Ecto neural progenitor cell (in vitro differentiated cells): ENCODE measurements at places on chromosomes 13 and 19.

- DNase-seq = no peak
Observed at GRCh38 chr13:91667486-91667885, 269.1 kb downstream of the GPC5 start.

DNA sequence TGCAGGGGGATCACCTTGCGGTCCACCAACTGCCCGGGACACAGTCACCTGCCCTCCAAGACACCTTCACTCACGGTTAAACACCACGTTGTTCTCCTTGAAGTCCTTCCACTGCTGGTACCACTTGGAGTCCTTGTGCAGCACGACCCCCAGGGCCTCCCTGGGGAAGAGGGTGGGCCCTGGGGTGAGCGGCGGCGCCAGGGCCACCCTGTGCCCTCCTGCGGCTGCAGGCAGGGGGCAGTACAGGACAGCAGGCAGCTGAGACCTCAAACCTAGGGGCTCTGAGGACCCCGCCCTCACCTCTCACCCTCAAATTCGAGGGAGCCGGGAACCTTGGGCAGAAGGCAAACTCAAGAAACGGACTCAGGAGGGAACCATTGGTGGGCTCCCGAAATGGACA, 7.5 kb upstream of the CTXN1 start:
- DNase-seq = no peak

- no peak for DNase-seq
Observed at GRCh38 chr19:58381460-58382212, 806 bp upstream of the ZNF837 start.

DNA sequence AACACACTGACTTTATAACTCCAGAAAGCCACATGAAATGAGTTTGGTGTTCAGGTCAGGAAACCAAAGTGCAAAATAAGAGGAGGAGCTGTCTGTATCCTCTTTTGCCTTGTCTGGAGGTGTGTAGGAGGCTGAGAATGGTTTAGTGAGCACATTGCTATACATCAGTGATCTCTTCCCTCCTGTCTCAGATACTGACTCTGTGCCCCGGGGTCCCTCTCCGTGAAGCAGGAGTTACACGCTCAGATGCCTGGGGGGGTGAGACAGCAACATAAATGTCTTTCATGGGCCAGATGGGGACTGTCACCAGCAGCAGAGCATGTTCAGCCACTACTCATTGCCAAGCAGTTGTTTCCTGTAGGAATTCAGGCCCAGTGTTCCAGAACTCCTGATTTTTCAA, 285.4 kb downstream of the ATP8A2 start:
- DNase-seq = no peak

- DNase-seq = no peak
Observed at GRCh38 chr13:75818968-75819225, 182.8 kb downstream of the LMO7 start.

DNA sequence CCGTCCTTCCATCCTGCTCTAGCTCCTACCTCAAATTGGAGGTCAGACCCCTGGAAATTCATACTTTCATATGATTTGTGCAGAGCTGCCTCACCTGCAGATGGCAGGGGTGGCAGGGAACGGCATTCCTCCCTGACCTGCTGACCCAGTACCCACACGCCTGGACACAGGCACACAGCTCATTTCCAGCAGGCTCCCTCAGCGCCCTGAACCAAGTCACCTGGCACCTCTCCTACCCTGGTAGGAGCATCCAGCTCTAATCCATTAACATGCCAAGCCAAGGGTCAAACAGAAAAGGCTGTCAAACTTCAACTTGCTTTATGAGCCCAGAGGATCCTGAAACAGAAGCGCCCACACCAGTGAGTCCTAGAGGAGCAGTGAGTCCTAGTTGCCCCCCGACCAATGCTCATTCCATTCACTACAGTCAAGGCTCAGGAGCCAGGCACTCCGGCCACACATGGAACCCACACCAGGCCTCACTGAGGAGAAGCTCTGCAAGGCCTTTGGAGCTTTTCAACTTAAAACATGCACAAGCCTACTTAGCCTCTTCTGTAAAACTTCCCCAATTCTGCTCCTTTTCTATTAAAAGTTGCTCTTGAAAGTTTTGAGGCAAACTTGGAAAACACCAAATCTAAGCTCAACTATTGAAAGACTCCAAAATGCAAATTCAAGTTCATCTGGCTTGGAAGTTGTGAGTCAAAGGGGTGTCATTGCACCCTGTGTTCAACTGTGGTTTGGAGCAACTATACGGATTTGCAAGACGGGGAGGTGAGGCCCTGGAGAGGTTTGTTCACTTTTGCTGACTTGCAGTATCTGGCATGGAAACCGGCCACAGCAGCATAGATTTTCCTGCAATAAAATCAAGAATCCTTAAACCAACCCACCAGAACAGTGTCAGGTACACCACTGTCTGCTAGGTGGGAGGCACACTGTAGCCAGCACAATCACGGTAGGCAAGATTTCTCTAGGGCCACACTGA, 96.7 kb downstream of the CRYL1 start:
- DNase-seq = no peak

- no peak for DNase-seq
Observed at GRCh38 chr13:112781881-112782361, 92.1 kb downstream of the ATP11A start.

- no peak for DNase-seq
Observed at GRCh38 chr19:3145909-3146676, 10.3 kb downstream of the GNA15 start.

- DNase-seq = no peak
Observed at GRCh38 chr19:16142032-16142580, 1.4 kb upstream of the HSH2D start.

DNA sequence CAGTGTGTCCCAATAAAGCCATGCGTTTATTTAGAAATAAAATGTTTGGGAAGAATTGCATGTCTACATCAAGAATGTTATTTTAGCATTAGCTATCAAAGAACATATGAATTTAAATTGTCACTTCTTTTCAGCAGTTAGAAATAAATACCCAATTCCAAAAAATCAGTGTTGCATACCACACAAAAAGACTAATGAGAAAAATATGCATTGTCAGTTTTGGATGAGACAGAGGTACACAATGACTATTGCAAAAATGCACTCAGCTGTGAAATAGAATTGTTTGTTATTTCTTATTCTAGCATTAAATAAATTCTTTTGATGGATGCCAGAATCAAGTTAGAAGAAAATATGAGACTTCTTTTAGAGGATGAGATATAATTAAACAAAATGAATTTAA, 833.9 kb downstream of the SLITRK1 start:
- no peak for DNase-seq

GRCh38 chr19:6948884-6949283, 61.5 kb downstream of the ADGRE1 start:
- DNase-seq = no peak

GRCh38 chr13:111844222-111844671, 222.7 kb upstream of the SOX1 start:
- DNase-seq = no peak

DNA sequence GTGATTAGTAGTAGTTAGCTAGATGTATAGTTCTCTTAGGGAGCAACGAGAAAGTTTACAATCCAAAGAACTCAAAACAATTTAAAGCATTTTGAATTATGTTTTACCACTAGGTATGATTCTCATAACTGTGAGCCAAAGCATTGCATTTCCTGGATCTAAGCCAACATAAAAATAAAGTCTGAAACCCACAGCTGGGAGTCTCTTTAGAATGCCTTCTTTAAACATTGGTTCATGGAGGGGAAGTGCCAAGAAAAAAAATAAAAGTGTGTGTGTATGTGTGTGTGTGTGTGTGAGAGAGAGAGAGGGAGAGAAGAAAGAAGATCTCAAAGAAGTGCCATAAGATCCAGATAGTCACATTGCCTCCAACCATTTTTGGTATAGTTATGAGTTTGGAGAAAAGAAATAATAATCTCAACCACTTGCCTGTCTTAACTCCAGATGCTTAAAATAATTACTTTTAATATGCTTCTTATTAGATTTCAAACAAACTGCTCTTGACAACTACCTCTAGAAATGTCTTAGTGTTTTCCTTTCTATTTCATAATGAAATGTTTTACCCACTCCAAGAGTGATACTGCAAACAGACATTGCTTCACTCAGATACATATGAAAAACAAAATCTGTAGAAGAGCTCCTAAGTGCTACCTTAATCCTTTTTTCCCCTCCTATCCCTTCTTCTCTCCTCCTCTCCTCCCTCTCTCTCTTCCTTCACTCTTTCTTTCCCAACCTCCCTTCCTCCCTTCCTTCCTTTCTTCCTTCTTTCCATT, 554.1 kb downstream of the KCTD12 start:
- DNase-seq = no peak

- no peak for DNase-seq
Observed at GRCh38 chr13:45872566-45872965, 21.0 kb upstream of the SIAH3 start.
